ENCODE measurements at places on chromosomes 4 and X.

DNA sequence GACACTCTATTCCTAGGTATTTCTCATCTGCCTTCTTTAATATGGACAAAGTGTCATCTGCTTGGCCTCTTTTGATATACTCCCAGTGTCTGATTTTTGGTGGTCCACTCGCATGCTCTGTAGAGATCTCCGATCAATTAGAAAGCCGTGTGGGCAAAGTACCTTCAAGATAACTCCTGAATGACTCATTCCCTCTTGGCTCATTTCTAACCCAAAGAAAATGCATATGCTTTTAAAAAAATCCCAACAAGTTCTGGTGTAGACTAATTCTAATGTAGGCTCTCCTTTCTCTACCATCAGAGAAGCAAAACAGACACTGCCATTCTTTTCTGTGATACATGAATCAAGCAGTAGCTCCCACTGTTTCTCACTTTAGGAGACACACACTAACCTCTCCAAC lies 714.9 kb upstream of the ADGRL3 start:
- DNase-seq, result no peak

DNA sequence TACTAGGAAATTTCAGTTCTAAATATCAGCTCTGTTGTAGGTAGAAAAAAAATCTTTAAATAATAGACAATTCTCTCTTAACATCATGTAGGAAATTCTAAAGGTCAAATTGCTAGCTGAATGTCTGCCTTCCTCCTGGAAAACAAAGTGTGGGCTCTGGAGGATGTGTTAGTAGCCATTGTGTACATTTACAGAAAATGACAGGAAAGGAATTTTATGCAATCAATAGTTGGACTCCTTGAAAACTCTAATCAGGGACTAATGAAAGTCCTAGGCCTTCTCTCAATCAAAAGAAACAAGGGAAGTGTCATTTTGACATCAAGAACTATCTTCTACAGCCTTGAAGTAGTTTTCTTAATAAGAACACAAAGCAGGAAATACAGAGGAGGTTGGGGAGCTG lies 174.6 kb downstream of the ANKRD50 start:
- DNase-seq, result no peak

- DNase-seq, result no peak
Measured at GRCh38 chr4:128068918-128069317, 7.8 kb downstream of the LARP1B start.

DNA sequence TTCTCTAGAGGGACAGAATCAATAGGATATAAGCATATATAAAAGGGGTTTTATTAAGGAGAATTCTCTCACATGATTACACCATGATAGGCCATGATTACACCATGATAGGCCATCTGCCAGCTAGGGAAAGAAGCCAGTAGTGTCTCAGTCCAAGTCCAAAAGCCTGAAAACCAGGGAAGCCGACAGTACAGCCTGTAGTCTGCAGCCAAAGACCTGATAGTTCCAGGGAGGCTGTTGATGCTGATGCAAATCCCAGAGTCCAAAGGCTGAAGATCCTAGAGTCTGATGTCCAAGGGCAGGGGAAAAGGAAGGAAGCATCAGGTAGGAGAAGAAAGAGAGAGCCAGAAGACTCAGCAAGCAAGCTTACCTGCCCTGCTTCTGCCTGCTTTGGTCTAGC lies 411.3 kb upstream of the EMCN start:
- DNase-seq, result no peak

- no peak for DNase-seq
Measured at GRCh38 chr4:57071326-57071725, 38.9 kb downstream of the IGFBP7 start.

GRCh38 chrX:24232796-24233195 lies 81.1 kb downstream of the SUPT20HL2 start:
- no peak for DNase-seq

DNA sequence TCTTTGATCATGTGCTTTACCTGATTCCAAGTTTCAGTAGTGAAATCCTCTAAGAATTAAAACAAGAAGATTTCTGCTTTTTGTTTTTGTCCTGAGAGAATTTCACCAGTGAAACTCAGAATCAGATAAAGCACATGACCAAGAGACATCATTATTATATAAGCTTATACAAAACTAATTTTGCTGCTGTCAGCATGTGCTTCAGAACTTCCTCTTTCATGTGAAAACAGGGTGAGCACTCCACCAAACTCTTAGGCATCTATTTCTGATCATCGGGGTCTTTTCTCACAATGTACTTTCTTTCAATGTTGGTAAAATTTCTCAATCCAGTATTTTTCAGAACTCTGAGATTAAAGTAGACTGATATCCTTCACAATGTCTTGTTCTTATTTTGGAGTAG lies 152.1 kb downstream of the SLC39A8 start:
- DNase-seq, result no peak
